ENCODE measurements at places on chromosomes 5 and 9.

- DNase-seq, result no peak
These were observed 5.5 kb downstream of the DNLZ start for GRCh38 chr9:136358016-136358415.

DNA sequence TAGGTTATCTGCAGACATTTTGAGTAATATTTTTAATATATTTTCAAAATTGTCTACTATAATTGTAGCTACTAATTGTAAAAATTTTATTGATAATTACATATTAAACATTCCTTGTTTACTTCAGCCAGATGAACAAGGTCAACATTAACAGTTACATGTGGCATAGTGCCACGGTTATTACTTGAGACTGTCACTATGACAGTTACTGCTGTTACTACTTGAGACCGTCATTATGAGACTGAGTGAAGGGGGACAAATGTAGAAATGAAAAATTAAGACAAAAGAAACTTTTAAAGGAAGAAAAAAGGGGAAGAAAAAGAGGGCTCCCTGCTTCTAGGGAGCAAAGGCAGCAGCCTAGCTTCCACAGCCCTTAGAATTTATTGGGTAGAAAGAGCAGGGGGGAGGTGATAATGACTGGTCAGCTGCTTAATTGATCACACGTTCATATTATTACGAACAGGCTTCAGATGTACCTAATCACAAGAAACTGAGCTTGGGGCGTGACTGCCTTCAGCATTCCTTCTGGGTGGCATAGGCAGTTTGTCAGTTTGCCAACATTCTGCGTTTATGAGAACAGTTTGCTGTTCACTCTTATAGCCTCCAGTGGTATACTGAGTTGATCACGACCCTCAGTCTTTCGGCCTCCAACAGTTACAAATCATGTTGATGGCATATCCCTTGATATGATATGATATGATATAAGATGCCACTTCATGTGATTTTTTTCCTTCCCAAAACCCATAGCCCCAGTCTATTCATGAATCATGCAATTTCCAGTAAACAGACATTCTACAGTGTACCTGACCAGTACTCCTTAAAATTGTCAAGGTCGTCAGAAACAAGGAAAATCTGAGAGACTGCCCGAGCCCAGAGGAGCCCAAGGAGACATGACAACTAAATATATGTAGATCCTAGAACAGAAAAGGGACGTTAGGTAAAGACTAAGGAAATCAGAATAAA is 13.1 kb downstream of the MARCHF6 start:
- no peak for DNase-seq

- peak; percentile 38 for DNase-seq
These were observed 14.2 kb upstream of the AGGF1 start for GRCh38 chr5:77015938-77016569.

GRCh38 chr5:25056836-25057235 is 412.1 kb upstream of the CDH10 start:
- no peak for DNase-seq

- DNase-seq, result no peak
These were observed 62.0 kb downstream of the AMBP start for GRCh38 chr9:114016101-114016500.
